ENCODE measurements at places on chromosomes 5 and 9.

DNA sequence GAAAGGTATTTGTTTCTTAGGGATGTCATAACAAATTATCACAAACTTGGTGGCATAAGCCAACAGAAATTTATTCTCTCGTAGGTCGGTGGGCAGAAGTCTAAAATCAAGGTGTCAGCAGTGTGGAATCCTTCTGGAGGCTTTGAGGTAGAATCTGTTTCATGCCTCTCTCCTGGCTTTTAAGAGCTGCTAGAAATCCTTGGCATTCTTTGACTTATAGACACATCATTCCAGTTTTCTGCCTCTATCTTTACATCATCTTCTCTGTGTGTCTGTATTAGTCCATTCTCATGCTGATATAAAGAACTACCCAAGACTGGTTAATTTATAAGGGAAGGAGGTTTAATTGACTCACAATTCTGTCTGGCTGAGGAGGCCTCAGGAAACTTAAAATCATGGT lies 488.1 kb upstream of the PAPPA start:
- no peak for DNase-seq

DNA sequence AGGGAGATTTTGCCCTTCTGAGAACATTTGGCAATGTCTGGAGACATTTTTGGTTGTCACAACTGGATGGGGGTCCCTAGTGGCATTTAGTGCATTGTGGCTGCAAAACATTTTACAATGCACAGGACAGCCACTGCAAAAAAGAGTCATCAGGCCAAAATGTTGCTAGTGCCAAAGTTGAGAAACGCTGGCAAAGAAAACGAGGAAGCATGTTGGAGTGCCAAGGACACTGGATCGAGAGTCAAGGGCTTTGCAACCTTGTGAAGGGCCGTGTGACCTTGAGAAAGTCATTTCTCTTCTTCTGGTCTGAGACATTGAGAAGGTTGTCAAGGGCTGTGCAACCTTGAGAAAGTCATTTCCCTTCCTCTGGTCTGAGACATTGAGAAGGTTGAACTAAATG lies 45.7 kb upstream of the FRRS1L start:
- no peak for DNase-seq

DNA sequence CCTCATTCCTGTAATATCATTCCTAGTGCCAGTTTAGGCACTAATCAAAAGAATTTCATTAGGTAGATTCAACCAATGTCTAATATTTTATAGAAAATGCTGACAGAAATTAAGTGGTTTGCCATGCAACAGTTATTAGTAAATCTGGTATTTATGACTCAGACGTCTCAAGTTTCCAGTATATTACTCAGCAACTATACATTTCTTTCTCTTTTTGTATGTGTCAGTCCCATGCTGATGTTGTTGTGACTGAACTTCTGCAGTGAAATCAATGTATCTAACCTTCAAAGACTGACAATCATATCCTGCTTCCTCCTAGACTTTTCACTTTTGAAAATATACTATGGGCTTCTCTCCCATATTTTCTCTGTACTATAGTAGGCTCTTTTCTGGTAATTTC lies 822.5 kb downstream of the NR2F1-AS1 start:
- DNase-seq = no peak

- no peak for DNase-seq
These were observed 374.9 kb upstream of the IRX1 start for GRCh38 chr5:3220638-3221288.

DNA sequence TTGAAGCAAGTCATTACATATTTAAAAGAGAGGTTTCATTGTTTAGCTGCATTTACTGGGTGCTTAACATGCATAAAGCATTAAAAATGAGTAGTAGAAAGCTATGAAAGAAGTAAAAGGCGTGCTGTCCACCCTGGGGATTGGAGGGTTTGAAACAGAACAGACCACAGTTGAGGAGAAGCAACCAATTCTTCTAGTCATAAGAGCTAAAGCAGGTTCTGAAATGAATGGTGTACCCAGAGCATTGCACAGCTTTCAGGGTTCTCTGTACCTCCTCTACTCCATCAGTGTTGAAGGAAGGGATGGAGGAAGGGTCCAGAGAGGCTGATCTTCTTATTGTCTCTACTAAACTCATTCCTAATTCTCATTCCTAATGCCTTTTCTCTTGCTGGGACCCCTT lies 68.9 kb downstream of the SH3RF2 start:
- DNase-seq = no peak

GRCh38 chr9:20200581-20200980 lies 411.7 kb upstream of the SLC24A2 start:
- DNase-seq = no peak

GRCh38 chr9:130531670-130532069 lies 47.7 kb upstream of the FUBP3 start:
- no peak for DNase-seq

GRCh38 chr9:128499920-128500319 lies 4.6 kb upstream of the GLE1 start:
- DNase-seq = no peak

GRCh38 chr9:38178237-38178636 lies 109.2 kb upstream of the SHB start:
- DNase-seq = no peak

GRCh38 chr5:50702615-50703366 lies 36.4 kb downstream of the PARP8 start:
- DNase-seq = no peak

DNA sequence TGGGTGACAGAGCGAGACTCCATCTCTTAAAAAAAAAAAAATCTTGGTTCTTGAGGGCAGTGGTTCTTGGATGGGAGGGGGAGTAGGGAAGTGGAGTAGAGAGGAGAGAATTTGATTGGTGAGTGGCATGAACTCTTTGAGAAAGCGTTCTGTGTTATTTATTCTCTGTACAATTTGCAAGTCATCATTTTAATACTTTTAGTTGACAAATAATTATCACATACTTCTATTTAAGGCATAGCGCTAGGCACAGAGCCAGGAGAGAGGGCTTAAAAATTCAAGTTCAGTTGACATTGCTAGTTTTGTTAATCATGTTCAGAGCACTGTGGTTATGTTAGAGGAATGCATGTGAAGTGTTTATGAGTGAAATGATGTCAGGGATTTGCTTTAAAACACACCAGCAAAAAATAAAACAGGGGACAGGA lies 24.6 kb downstream of the HSDL2 start:
- DNase-seq = no peak

GRCh38 chr5:52947208-52947607 lies 41.9 kb upstream of the ITGA2 start:
- DNase-seq = no peak

GRCh38 chr5:207599-207998 lies 10.4 kb downstream of the CCDC127 start:
- DNase-seq = no peak

DNA sequence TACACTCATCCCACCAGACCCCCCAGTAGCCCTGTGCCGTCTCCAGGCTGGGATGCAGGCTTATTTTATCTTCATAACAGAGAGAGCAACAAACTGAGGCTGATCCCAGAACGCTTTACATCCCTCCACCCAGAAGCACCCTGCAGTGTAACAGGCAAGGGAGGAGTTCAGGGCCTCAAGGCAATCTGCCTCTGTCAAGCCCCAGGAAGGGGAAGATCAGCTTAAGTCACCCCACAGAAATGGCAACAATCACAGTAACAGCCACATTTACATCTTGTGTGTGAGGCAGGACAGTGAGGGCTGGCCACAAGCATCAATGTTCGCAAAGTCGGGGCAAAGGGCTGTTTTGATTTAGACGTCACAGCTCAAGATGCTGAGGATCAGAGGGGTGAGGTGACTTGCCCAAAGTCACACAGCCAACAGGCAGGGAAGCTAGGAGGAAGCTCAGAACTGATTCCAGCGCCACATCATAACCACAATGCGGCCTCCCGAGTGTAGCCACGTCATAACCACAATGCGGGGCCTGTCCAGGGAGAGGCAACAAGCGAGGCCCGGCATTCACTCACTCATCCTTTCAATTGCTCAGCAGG lies 14.4 kb downstream of the STK10 start:
- DNase-seq = no peak

Data from WTC11 (cell line).